GM23248 (cell line): ENCODE measurements at places on chromosomes 7 and 10.

DNA sequence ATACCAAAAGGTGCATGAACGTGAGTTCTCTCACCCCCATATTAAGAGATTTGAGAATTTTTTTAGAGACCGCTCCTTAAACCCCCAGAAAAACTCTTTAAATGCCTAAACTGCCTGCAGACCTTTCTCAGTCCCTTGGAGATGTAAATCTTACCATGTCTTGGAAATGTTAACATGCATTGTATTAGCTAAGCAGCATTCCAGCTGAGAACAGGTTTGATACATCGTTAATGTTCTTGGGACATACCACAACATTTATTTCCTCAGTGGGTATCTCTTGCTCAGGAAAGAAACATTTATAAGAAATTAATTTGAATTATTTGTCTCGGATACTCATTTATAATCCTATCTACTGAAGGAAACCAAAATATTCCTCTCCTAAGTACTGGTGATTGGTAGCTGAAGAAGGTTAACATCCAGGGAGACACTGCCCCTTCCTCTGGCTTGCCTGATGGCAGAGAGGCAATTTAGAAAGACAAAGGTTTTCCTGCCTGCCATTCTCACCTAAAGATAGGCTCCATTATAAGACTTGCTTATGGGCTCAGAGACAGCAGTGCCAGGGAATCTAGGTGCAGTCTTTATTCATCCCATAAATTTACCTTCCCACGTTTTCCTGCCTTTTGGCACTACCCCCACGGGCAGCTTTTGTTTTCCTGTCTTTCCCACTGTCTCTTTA, 141.2 kb downstream of the COBL start:
- no peak for DNase-seq

GRCh38 chr7:83524277-83525075, 124.5 kb downstream of the SEMA3E start:
- DNase-seq = no peak

GRCh38 chr7:3197567-3198213, 103.4 kb upstream of the SDK1 start:
- DNase-seq = no peak

DNA sequence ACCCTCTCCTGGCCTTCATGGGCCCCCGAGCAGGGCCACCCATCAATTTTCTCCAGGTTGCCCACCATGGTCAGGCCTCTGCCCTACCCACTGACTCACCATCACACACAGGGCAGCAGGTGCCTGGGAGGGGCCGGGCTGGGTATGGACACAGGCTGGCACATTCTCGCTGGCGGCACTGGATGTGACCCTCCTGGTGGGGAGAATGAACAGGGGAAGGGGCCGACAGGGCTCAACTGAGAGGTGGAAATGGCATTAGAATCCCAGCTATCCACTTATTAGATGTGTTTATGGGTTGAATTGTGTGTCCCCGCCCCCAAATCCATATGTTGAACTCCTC, 16.4 kb downstream of the KCP start:
- no peak for DNase-seq

- DNase-seq = peak; percentile 53
These were observed 125.3 kb downstream of the CHN2 start for GRCh38 chr7:29319719-29320521.

GRCh38 chr7:12570168-12570533, 369 bp upstream of the SCIN start:
- DNase-seq = peak; percentile 54

DNA sequence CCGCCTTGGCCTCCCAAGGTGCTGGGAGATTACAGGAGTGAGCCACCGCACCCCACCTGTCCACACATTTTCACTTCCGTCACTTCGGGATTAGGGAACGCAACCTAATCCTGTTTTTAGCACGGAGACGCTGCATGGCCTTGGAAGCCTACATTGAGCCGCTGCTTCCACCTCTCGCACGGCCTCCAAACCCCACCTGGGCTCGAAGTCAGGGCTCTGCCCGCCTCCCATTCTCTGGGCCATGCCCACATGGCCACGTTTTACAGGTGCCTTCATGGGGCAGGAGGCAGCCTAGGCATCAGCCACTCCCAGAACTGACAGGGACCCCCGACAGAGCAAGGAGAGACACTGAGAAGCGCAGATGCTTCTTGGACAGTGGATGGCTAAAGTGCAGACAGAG, 100.6 kb downstream of the OAT start:
- DNase-seq = no peak

- DNase-seq = no peak
These were observed 220.5 kb downstream of the LHFPL3 start for GRCh38 chr7:104548861-104549260.

- no peak for DNase-seq
These were observed 2.5 kb downstream of the TNKS2 start for GRCh38 chr10:91800756-91801155.

- DNase-seq = no peak
These were observed 26.6 kb downstream of the PLAU start for GRCh38 chr10:73937333-73938043.

DNA sequence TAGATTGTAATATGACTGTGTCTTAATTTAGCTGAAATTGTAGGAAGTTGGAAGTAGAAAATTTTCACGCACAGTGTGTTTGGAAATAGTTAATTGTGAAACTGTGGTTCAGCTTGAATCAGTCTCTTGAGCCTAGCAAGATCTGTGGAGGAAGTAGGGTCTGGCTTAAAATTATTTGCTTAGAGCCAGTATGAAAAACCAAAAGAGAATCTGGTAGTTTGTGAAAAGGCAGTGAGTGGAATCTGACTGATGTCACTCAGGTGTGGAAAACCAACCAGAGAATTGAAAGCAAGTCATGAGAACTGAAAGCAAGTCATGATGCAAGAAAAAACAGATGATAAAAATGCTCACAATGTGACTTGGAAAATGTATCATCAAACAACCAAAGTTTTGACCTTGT, 11.5 kb downstream of the LIPJ start:
- DNase-seq = no peak

GRCh38 chr10:96287392-96288105, 16.2 kb upstream of the BLNK start:
- no peak for DNase-seq

- no peak for DNase-seq
These were observed 169.3 kb downstream of the CHN2 start for GRCh38 chr7:29363636-29364425.

- DNase-seq = no peak
These were observed 49.8 kb upstream of the FAM171A1 start for GRCh38 chr10:15420858-15421257.

DNA sequence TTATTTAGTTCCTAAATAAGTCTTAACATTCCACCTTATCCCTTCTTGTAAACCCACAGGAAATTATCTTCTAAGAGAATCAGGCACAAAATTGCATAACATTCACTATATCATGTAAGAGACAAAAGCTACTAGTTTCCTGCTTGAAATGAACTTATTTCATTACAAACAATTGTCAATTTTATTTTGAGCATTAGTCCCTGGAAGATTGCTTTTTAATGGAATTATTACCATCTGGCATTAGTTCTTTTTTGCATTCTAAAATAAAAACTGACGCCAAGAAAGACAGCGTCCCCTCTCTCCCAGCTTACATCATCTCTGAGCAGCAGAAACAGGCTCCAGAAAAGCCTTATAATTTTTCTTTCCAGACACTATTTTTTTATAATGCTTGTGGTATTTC, 121.8 kb downstream of the NOC3L start:
- no peak for DNase-seq

DNA sequence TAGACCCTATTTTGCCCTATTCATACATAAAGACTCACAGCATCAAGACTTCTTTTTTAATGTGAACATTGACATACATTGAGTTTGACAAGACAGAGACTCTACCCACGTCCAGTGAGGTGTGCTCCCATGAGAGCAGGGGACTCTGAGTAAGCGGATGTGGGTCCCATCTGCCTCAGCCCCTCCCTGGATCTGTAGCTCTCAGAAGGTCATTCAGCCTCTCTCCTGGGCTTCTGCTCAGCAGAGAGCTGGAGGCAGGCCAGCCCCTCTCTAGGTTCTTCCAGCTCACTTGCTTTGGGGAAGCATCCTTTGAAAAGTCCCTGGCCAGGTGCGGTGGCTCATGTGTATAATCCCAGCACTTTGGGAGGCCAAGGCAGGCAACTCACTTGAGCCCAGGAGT, 146.9 kb upstream of the ZMIZ1 start:
- DNase-seq = no peak

DNA sequence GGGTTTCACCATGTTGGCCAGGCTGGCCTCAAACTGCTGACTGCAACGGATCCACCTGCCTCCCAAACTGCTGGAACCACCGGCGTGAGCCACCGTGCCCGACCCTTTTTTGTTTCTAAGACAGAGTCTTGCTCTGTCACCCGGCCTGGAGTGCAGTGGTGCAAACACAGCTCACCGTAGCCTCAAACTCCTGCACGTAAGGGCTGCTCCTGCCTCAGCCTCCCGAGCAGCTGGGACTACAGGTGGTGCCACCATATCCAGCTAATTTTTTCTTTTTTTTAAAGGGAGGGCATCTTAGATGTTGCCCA, 36.4 kb downstream of the ADAP1 start:
- no peak for DNase-seq

DNA sequence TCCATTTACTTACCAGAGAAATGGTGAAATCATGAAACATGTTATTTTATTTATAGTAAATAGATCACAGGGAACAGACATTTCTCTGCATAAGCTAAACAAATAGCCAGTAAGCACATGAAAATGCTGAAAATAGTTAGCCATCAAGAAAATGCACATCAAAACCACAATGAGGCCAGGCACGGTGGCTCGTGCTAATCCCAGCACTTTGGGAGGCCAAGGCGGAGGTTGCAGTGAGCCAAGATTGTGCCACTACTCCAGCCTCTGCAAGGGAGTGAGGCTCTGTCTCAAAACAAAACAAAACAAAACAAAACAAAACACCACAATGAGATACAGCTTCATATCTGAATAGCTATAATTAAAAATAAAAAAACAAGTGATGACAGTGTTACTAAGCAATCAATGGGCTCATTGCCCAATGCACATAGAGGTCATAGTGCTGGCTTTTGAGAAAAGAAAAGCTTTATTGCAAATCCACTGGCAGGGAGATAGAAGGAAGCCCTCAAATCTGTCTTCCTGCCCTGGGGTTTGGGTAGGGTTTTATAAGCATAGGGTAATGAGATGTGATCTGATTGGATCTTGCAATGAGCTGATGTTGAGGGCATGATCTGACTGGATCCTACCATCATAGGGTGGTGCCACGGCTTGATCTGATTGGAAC, 16.2 kb downstream of the CSTF2T start:
- DNase-seq = peak; percentile 71

DNA sequence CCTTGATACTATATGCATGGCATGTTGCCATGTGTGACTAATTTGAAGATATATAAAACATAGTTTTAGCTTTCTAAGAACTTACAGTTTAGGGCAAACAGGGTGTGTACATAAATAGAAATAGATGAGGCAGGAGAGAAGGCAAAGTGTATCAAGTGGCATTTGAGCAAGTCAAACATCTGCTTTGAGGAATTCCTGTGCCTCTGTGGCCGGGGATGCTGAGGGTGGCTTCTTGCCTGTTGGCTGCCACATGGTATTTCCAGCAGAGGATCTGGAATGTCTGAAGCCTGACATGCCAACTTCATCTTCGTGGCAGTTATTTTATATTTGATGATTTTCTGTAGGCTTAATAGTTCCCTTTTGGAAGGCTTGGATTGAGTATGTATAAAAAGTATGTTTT, 6.0 kb downstream of the SSBP1 start:
- peak; percentile 6 for DNase-seq
